ENCODE measurements at places on chromosomes 1 and 21.

DNA sequence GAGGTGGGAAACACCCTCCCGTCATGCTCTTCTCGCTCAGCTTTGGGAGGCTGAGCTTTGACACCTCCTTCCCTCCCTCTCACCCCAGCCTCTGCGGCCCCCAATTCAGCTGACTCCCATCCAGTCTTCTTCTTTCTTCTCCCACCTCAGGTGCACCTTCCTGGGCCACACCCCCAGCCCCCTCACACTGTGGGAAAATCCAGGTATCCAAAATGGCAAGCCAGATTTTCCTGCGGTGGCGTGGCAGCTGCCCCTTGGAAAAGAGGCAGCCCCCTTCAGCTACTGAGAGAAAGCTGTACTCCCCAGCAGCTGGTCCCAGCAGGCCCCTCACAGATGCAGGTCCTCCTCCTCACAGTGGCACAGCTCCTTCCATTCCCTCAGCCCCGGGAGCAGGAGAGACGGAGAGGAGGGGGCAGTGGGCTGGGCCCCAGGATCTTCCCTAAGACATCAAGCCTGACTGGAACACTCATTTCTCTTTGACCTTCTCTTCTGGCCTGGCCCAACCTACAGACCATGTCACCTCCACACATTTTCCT is 61.6 kb downstream of the OPTC start:
- no peak for DNase-seq

GRCh38 chr1:36754366-36754765 is 271.7 kb upstream of the CSF3R start:
- no peak for DNase-seq

- DNase-seq = no peak
Measured at GRCh38 chr1:228092342-228093049, 10.0 kb downstream of the ARF1 start.

DNA sequence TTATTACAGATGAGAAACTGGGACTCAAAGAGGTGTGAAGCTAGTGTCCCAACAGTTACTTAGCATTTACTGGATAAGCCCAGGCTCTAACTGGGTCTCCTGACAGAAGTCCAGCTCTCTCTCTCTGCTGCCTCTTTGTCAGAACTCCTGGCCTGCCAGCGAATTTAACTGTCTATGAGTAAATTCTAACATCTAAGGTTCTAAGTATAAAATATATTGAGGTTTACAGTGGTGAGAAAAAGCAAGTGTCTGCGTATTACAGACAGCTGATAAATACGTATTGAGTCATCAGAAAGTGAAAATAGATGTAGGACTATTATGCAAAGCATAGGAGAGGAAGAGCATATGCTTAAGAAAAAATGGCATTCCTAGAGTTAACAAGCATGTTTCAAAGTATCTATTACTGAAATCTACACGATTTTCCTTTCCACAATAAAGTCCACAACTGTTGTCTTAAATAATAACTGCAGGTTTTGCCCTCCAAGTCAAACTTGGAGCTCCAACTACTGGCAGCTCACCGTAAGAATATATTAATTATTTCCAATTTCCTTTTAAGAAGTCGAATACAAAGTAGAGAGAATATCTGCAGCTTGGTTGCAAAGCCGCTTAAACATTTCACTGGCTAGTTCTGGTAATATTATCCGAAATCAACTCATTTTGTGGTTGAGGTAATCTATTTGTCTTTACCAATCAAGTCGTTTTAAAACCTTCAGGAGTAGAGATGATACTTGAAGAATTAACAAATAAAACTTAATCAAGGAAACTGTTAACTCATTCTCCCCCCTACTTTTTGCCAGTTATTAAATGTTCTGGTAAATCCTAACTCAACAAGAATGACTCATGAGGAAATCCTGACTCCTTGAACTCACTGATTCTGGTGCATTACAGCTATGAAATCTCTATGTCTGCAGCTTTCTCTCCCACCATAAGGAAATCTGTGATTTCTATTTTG is 1.4 kb upstream of the RGS2 start:
- peak; percentile 34 for DNase-seq

DNA sequence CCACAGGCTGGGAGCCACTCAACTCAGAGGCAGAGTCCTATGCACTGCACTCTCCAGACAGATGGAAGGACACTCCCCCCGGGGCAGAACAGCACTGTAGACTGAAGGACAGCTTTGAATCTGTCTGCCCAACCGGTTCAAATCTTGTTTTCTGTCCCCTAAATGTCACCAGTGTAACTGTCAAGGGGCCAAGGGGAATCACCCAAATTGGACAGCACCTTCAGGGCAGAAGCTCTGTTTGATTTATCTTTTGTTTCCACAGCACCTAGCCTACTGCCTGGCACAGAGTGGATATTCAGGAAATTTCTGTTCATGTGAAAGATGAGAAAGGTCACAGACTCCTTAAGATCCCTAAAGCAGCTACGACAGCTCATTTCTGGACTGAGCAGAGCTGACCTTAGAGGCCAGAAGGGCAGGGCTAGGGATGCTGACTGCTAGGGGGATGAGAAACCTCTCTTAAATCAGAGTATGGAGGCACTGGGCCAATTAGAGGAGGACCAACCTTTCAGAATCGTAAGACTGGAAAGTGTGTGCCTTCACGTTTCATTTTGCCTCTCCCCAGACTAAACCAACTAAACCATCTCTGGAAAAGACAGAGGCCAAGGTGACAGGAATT is 41.0 kb downstream of the ITPKB start:
- no peak for DNase-seq

DNA sequence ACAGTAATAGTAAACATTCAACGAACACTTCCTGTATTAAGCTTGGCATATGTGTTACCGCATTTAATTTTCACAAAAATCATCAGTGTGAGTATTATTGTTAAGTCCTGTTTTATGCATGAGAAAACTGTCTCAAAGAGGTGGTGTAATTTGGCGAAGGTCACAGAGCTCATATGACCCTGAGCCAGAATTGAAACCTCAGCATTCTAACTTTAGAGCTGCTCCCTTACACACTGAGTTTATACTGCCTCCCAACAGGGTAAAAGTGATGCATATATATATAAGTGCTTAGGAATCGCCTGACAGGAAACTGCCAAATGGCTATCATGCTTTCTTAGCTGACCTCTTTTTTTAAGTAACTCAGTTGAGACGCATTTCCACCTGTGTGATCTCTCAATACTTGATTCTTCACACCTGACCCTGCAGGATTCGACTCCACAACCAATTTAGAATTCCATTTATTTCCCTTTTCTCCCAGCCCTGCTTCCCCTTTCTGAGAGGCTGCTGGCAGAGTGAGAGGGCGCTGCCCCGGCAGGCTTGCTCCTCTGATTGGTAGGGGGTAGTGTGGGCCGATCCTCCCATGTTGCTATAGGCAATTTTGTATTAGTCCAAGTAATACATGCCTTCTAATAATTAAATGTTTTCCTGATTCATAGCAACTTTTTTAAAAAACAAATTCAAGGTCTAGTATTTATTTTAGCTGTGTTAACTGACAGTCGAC is 40.5 kb downstream of the ZBTB40 start:
- DNase-seq = no peak

Data from T-helper 2 cell (primary cell).